Sigmoid colon (tissue), 7 donors: ENCODE measurements at places on chromosomes 4 and X. TPM values are rescaled to one million over a fixed set of nuclear protein-coding genes. Genes with fewer than 3 reads are reported as not detected.

Gene GAGE13
- total RNA-seq: not detected

Gene SLC9B2
- total RNA-seq: 14.3 TPM

DNA sequence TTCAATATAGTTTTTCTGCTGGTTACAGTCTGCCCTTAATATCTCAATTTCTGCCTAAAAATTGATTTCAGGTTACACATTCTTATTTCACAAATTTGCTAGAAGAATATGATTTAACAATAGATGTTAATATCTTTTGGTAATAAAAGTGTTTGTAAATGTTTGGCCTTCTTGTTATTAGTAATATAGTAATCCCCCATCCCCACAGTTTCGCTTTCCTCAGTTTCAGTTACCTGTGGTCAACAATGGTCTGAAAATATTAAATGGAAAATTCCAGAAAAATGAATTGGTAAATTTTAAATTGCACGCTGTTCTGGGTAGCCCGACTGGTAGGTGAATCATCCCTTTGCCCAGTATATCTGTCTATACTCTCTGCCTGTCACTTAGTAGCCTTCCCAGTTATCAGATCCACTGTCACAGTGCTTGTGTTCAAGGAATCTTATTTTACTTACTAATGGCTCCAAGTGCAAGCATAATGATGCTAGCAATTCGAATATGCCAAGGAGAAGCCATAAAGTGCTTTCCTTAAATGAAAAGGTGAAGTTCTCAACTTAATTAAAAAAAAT, 3.5 kb upstream of the BMP2K start:
- DNase-seq: no peak
- H3K27ac ChIP-seq: no peak overlapping the region
- H3K4me3 ChIP-seq: no peak overlapping the region
- H3K27me3 ChIP-seq: no peaks in the 10 kb centered on the region
- H3K36me3 ChIP-seq: no peaks in the 10 kb centered on the region

- H3K27me3 ChIP-seq: no peaks in the 10 kb centered on the region
- H3K4me1 ChIP-seq: no peaks in the 10 kb centered on the region
- H3K36me3 ChIP-seq: no peaks in the 10 kb centered on the region
- no peak for DNase-seq
These were observed 143.6 kb upstream of the FAM47A start for GRCh38 chrX:34275699-34276098.

DNA sequence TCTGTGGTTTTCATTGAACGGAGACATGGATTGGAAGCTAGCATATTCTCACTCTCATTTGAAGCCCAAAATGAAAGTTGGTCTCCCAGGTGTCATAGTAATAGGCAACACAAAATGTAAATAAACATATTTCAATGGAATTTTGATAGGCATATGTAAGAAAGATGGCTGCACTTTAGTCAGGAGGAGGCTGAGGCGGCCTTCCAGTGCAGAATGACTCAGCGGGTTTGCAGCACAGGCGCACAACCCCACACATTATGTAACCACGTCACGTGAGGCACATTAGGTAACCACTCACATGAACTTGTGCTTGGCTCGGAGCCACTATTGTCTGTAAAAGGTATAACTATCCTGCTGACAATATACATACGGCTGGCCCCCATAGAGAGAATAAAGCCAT, 381.7 kb downstream of the GPAT3 start:
- no peak for DNase-seq
- H3K4me3 ChIP-seq: no peak overlapping the region
- H3K4me1 ChIP-seq: no peaks in the 10 kb centered on the region
- H3K36me3 ChIP-seq: no peaks in the 10 kb centered on the region
- no peaks in the 10 kb centered on the region for H3K27me3 ChIP-seq

DNA sequence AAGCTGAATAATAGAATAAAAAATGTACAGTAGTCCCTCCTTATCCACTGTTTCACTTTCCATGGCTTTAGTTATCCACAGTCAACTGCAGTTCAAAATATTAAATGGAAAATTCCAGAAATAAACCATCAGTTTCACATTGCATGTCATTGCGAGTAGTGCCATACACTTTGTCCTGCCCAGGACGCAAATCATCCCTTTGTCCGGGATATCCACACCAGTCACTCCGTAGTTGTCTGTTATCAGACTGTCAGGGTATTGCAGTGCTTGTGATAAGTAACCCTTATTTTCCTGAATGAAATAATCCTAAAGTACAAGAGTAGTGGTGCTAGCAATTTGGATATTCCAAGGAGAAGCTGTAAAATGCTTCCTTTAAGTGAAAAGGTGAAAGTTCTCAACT, 271.3 kb downstream of the DKK2 start:
- no peak for DNase-seq
- no peaks in the 10 kb centered on the region for H3K27me3 ChIP-seq
- no peak overlapping the region for H3K4me3 ChIP-seq
- no peak overlapping the region for H3K27ac ChIP-seq
- no peaks in the 10 kb centered on the region for H3K4me1 ChIP-seq
- H3K36me3 ChIP-seq: no peaks in the 10 kb centered on the region
